T-helper 2 cell (primary cell): ENCODE measurements at places on chromosomes 16 and 17.

GRCh38 chr16:85015481-85016187 lies 4.3 kb upstream of the ZDHHC7 start:
- DNase-seq, result no peak

DNA sequence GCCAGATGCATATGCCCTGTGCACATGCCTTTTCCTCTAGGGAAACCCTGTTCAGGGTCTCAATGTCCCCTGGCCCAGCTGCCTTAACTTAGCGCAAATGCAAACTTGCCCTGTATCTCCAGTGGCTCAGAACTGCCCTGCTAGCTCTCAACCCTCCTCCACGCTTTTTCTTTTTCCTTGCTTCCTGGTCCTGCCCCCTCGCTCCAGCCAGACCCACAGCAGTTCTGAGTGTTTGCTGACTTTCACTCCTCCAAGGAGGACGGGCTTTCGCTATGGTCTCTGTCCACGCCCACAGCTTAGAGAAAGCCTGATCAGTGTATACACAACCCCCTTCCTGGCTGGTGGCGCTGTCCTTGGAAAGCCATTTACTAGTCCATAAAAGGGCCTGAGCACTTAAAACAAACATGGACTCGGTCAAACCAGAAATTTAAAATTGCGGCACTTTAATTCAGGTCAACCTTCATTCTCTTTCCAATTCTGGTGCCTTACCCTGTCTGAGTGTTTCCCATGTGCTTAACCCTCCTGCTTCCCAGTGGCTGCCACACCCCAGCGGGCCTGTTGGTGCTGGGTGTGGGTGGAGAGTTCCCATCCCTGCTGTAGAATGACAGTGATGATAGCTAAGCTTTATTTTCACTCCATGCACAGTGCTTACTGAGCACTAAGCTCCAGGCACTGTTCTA lies 15.6 kb upstream of the TMEM98 start:
- DNase-seq, result no peak

GRCh38 chr16:55379876-55380390 lies 55.9 kb downstream of the IRX6 start:
- DNase-seq, result no peak

GRCh38 chr17:48153691-48154358 lies 46.3 kb downstream of the SNX11 start:
- no peak for DNase-seq

- DNase-seq, result no peak
These were observed 3.8 kb downstream of the TTYH2 start for GRCh38 chr17:74217037-74217730.

- DNase-seq, result no peak
These were observed 15.2 kb upstream of the MARCHF10 start for GRCh38 chr17:62823111-62823893.
